Neural progenitor cell (in vitro differentiated cells): ENCODE measurements at places on chromosomes 3 and 15.

GRCh38 chr3:4693620-4694019 is 200.5 kb downstream of the ITPR1 start:
- DNase-seq = no peak

GRCh38 chr3:181929501-181929900 is 217.8 kb downstream of the SOX2 start:
- no peak for DNase-seq

- DNase-seq = no peak
Observed at GRCh38 chr15:65410972-65411371, 11.8 kb downstream of the IGDCC4 start.

GRCh38 chr3:153052096-153052460 is 109.9 kb upstream of the RAP2B start:
- DNase-seq = no peak

DNA sequence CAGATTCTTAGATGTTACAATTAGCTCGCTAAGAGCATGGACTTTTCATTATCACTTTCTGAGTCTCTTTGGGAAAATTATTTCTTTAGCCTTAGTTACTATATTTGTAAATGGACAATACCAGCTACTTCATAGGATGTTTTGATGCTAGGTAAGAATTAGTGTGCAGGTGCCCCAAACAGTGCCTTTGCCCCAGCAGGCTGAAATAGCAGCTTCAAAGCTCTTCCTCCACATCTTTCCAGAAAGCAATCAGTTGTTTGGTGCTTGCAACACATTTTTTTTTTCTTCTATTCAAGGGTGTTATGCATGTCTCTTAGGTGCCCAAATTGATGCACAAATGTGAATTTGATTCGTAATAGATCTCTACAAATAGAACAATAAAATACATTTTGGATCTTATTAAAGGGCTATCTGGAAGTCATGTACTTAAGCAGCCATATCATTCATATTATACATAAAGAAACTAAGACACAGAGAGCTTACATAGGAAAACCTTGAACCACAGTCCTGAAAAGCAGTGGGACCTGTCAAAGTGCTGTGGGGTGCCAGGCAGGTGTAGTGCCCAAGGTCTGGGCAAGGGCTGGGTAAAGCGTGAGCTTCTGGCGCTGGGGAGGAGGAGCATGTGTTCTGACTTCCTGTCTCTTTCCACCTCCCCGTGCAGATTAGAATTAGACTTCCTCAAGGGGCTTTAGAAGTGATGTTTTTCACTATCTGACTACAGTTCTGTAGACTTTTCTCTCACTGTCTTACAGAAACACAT is 62.9 kb downstream of the FNDC3B start:
- no peak for DNase-seq

GRCh38 chr3:19346759-19347158 is 198.4 kb downstream of the KCNH8 start:
- DNase-seq = no peak

GRCh38 chr15:22240986-22241385 is 160.7 kb downstream of the OR4M2 start:
- no peak for DNase-seq

DNA sequence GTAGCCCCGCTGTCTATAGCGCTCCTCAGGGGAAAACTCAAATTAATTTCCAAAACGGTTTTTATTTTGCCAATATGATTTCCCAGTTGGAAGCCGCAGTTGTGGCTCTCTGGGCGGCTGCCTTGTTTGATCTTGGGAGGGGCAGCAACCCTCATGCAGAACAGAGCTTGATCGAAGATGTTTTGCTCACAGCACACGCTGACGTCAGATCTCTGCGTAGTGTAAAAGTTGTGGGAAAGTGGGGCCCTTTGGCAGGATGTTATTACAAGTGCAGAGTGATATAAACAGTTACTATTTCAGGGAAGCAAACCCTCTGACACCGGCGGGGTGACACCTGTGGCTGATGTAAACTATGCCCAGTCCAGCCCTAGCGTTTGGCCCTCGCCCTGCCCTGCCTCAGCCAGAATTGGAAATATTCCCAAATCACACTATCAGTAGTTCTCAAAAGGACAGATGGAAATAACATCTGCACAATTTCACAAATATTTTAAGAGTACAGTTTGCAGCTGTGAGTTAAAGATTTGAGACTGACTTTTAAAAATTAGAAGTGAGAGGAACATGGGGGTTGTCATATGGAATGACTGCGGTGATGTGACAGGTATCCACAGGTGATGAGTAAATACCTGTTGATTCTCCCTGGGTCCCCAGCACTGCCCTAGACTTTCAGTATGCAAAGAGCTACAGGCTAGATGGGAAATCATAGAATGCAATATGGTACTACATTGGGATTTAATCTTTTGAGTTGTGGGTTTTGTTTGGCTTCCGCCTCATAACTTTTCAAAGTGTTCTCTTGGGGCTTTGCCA is 1.7 kb downstream of the SYNM start:
- no peak for DNase-seq

DNA sequence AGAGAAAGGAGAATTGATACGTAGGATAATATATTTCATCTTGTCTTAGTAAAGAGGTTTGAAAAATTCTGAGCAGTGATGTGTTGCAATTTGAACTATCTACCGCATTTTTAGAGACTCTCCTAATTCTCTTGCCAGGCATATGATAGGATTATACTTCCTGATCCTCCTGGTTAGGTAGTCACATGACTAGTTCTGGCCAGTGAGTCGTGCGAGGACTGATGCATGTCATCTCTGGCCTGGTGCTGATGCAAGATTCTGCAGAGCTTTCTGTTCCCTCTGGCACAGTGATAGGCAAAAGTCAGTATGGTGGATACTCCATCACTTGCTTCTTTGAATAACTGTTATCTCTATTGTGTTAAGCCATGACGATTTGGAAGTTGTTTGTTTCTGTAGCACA is 277.6 kb upstream of the NAALADL2 start:
- DNase-seq = no peak

DNA sequence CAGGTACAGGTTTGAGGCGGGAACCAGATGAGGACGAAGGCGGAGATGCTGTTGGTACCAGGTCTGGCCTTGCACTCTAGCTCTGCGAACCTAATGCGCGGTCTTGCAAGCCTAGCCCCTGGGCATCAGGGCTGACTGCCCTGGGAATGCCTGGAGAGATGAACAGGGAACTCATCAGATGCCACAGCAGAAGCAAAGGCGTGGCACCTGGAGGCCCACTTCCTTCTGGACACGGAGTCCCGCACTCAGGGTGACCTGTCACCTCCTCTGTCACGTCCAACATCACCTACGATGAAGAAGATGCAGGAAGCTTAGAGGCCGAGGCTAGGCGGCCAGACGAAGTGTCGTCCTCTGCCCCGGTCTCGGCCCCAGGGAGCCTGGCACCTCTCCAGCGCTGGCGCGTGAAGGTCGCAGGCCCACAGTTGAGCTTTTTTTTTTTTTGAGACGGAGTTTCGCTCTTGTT is 9.4 kb downstream of the RPLP1 start:
- no peak for DNase-seq

- no peak for DNase-seq
Observed at GRCh38 chr3:39903253-39903652, 93.8 kb downstream of the MYRIP start.

DNA sequence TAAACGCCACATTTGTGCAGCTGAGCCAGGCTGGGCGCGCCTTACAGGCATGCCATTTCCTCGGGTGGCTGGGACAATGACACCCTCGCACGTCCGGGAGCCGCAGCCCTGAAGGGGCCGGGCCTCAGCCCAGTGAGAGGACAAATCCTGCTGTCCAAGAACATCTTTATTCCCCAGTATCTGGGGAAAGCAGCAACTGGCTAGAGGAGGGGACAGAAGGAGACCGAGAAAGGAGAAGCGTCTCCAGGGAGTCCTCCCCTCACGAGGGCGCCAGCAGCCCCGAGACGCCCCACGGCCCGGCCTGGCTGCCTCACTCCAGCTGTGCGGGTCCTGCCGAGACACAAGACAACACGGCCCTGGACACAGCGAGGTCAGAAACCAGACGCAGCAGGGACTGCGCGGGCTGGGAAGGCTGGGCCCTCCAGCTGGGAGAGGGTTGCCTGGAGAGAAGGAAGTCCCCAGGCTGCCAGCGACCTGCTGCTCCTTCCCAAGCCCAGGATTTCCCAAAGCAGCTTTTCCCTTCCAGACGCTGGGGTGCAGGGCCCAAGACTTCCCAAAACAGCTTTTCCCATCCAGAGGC is 130.2 kb downstream of the CHSY1 start:
- peak; percentile 61 for DNase-seq

GRCh38 chr3:143172795-143173145 is 53.2 kb downstream of the CHST2 start:
- DNase-seq = no peak

- no peak for DNase-seq
Observed at GRCh38 chr3:70824078-70824477, 511.6 kb upstream of the MDFIC2 start.

GRCh38 chr3:101988596-101988995 is 139.3 kb downstream of the NFKBIZ start:
- no peak for DNase-seq

- DNase-seq = peak; percentile 26
Observed at GRCh38 chr3:151816091-151816604, 2.2 kb downstream of the AADAC start.

DNA sequence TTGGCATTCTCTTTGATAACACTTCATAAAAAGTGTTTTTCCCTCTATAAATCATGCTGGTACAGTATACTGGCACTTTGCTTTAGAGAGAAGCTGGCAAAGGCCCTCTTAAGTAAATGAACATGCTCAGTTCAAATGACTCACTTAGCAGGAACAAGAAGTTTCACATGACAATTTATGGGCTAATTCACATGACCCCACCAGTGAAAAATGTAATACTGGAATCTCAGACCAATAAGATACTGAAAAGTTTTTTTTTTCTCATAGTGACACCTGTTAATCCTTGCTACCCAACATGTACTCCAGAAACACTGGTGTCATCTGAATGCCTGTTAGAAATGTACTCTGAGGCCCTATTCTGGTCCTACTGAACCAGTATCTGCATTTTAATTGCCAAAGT is 13.9 kb downstream of the BTBD1 start:
- no peak for DNase-seq

DNA sequence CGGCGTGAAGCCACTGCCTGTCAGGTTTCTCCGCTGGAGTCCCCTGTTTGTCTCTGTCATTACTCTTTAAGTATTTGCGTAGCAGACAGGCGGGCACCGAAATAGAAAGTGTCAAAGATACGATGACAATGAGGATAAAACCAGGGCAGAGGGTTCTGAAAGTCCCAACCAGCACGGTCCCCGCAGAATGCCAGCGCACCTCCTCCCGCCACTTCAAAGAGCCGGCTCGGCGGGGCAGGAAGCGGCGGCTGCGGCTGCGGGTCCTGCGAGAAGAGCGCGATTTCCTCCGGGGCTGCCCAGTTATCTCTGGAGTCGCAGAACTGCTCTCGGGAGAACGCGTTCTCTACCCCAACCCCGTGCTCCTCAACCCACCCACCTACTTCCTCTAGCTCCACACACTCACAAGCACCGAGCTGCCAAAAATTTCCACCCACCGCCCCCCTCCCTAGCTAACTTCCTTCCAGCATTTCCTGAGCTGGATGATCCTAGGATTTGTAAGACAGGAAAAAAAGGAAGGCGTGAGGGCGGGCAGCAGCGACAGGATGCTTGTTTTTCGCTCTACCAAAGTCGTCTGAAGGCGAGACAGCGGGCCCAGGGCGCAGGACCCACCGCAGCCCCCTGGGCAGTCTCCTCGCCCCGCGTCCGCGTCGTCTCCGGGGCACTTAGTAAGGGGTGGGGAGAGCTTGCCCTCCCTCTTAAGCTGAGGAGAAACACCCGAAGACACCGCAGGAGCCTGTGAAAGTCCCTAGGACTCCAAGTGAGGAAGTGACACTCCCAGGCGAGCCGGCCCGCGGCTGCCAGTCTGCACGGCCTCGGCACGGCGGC is at the start of gene ARHGAP31:
TSS of gene ARHGAP31 (plus strand) at position 513 of the 825 bp plus-strand sequence. CDS start 522 bp downstream, outside the sequence.
- peak; percentile 73 for DNase-seq

DNA sequence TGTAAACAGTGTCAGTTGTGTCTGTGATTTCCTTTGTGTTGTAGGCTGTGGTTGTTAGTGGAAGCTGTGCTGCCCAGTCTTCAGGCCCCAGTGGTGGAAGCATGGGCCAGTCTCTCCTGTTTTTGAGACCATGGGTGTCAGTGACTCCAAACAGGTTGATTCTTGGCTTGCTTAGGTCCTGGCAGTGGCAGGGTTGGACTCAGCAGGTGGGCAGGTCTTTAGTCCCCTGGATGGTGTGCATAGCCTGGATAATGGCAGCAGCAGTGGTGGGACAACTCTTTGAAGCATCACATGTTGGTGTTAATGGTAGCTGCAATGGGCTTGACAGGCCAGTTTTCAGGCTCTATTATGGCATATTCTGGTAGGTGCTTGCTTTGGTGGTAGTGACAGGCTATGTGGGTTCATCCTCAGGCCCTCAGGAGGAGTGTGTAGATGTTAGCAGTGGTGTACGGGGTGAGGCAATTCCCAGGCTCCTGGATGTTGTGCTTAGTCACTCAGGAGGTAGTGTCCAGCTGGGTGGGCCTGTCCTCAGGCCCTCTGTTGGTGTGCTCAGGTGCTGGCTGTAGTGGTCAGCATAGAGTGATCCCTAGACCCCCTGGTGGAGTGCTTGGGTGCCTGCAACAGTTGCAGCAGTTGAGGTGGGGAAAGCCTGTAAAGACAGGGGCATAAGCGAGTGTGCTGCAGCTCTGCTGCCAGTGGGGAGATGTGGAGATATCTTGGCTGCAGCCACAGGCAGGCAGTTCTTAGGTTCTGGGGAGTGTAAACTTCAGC is 596.7 kb downstream of the PDCD6IP start:
- DNase-seq = no peak

DNA sequence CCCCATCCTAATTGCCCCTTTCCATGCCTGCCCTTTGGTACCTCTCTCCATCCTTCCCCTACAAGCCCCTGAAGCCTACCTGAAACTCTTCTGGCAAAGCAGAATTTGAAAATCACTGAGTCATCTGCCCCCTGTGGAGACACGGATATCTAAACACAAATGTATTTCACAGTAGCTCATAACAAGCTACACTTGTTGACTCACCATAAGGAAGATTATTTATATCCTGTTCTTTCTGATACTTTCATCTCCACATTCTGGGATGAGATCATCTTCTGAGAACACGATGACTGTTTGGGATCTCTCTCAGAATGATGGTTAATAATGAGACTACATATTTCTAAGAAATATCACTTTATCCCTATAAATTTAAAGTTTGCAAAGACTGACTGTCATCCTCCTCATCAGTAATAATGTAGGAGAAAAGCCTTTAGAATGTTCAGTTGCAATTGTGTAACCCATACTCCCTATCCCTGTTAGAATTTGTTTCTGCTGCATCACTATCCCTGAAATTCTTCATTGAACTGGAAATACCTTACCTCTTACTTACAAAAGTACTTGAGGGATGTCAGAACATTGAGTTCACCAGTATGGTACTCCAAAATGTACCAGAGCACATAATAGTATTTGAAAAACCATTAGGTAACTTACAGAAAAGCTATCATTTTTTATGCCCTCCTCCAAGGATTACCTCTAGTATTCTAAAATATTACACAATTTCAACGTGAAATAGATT is 116.1 kb upstream of the IL12A start:
- DNase-seq = no peak

DNA sequence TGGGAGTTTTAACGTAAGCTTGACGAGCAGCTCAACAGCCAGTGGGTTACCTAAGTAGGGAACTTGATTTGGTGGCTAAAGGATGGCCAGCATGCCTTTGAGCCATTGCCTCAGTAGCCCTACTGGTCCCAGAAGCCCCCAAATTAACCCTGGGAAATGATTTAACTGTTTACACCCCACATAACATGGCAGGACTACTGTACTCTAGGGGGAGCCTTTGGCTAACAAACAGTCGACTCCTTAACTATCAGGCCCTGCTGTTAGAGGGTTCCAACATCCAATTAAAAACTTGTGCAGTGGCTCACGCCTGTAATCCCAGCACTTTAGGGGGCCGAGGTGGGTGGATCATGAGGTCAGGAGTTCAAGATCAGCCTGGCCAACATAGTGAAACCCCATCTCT is 9.4 kb upstream of the SMCO1 start:
- DNase-seq = peak; percentile 30

GRCh38 chr3:134646086-134646485 is 4.7 kb downstream of the KY start:
- DNase-seq = no peak
